ENCODE measurements at places on chromosomes 12 and 14. TPM values are rescaled to one million over a fixed set of nuclear protein-coding genes. Genes with fewer than 3 reads are reported as not detected.

The SPX gene
- polyA plus RNA-seq: 1.3 TPM

The CCNK gene
- 57.8 TPM for polyA plus RNA-seq

The ESRRB gene
- polyA plus RNA-seq: 0.31 TPM

The ACRBP gene
- not detected for polyA plus RNA-seq

The KLRB1 gene
- not detected for polyA plus RNA-seq
